ENCODE measurements at places on chromosomes 5 and 9. TPM values are rescaled to one million over a fixed set of nuclear protein-coding genes. Genes with fewer than 3 reads are reported as not detected.

The ENTREP1 gene
- 0.13 TPM for total RNA-seq

The SNX24 gene
- total RNA-seq = 32.8 TPM

The SYNPO gene
- total RNA-seq = 82.8 TPM

The MARCOL gene
- not detected for total RNA-seq

The CENPH gene
- total RNA-seq = 35.6 TPM

The FNBP1 gene
- total RNA-seq = 53.6 TPM

The F2RL1 gene
- 65.9 TPM for total RNA-seq

The PCSK5 gene
- total RNA-seq = 0.21 TPM

The PRR16 gene
- not detected for total RNA-seq

The ADAMTS16 gene
- total RNA-seq = 0.54 TPM

The SLC6A18 gene
- not detected for total RNA-seq

The INSL4 gene
- not detected for total RNA-seq

The STRBP gene
- 40.3 TPM for total RNA-seq

The PAIP2 gene
- 79.4 TPM for total RNA-seq

The SLIT3 gene
- 26.4 TPM for total RNA-seq

The RAD50 gene
- total RNA-seq = 77.6 TPM

The CDX1 gene
- total RNA-seq = not detected

The ITGA2 gene
- total RNA-seq = 41.8 TPM

The COL23A1 gene
- total RNA-seq = 0.05 TPM

The DDX4 gene
- total RNA-seq = not detected
